Myocyte (in vitro differentiated cells): ENCODE measurements at places on chromosomes 16 and 17. TPM values are rescaled to one million over a fixed set of nuclear protein-coding genes. Genes with fewer than 3 reads are reported as not detected.

DNA sequence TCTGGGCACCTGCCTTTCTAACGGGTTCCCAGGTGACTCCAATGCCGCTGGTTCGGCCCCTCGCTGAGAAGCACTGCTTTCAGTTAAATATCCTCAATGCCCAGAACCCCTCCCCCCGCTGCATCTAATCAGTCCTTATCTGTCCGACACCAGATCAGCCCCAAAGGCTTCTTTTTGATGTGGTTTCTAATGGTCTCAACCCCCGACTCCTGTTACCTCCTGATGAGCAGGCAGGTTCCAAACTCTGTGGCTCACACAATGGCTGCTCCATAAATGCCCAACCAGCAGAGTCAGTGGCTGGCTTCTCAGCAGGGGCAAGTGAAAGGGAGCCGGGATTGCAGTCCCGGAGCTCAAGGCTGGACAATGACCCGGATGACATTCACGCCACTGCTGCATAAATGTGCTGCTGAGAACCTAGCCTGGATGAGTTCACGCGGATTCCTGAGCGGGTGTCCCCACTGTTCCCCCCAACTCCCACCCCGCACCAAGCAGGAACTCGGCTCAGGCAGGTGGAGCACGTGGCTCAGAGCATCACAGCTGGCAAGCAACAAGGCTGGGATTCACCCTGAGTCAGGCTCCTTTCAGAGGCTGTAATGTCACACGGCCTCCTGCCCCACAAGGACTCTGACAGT lies 1.0 kb upstream of the SLC38A8 start:
- no peak for DNase-seq

GRCh38 chr17:82923366-82924113 lies 83.7 kb upstream of the ZNF750 start:
- DNase-seq: peak; percentile 75

Gene KRT20
- not detected in 2 replicates for total RNA-seq

DNA sequence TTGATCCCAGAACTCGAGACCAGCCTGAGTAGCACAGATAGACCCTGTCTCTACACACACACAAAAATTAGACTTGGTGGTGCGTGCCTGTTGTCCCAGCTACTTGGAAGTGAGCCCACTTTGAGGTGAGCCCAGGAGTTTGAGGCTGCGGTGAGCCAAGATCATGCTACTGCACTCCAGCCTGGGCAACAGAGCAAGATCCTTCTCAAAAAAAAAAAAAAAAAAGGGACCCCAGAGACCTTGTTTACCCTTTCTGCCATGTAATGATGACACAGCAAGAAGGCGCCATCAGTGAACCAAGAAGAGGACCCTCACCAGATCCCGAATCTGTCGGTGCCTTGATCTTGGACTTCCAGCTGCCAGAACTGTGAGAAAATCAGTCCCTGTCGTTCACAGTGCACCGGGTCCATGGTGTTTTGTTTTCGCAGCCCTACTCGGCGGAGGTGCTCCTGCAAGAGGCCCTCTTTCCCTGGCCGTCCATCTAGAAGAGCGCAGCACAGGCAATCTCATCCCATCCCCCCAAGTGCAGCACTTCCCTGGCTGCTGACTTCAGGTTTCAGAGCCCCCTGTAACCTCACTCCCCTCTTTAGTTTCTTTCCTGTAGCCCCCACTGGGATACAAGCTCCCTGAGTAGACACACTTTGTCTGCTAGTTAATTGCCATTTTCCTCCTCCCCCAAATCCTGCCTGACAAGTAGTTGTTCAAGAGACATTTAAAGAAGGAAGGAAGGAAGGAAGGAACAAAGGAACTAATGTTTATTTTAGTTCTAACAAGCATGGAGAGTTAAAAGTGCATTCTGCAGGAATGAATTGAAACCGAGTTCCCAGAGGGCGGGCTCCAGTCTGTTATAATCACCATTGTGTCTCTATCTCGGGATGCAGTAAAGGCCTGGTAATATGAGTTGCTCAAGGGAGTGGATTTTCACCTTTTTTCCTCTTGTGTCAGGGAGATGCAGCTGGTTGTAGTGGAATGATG lies 115.3 kb downstream of the SNX29 start:
- DNase-seq: no peak

GRCh38 chr17:40331743-40332641 lies 23.0 kb downstream of the RARA start:
- DNase-seq: peak; percentile 77

Gene ZNF821
- 5.3 and 7.1 TPM in 2 replicates for total RNA-seq

Gene ERN1
- total RNA-seq: 4.0 and 5.6 TPM in 2 replicates
